ENCODE measurements at places on chromosomes 7 and 10. TPM values are rescaled to one million over a fixed set of nuclear protein-coding genes. Genes with fewer than 3 reads are reported as not detected.

OR2A1 gene
- total RNA-seq, result 0.28 TPM

DNA sequence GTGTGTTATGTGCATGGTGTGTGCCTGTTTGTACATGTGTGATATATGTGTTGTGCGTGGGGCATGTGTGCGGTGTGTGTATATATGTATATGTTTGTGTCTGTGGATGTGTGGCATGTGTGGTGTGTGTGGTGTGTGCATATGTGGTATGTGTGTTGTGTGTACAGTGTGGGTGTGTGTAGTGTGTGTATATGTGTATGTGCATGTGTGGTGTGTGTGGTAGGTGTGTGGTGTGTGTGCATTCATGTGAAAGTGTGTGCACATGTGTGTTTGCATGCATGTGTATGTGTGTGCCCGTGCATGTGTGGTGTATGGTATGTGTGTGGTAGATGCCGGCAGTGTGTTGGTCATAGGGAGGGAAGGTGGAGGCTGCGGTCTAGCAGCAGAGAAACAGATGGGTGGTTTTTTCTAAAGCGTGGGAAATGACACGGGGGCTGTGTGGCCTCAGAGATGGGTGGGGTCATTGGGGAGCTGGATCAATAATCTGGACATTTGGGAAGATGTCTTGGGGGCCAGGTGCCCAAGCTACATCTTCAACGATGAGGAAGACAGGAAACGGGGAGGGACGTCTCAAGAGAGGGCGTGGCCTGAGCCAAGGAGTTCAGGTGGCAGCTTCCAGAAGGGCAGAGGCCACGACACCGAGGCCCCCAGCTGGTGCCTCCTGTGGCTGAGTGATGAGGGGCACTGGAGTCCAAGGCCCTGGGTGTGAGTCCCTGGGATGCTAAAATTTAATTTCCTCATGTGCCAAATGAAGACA lies 481.3 kb downstream of the DNAJB6 start:
- DNase-seq, result no peak
- no peak overlapping the region for H3K27ac ChIP-seq
- no peaks in the 10 kb centered on the region for H3K4me1 ChIP-seq
- H3K36me3 ChIP-seq, result no peaks in the 10 kb centered on the region
- H3K4me3 ChIP-seq, result no peak overlapping the region

GRCh38 chr10:131131726-131132591 lies 179.6 kb downstream of the TCERG1L start:
- H3K36me3 ChIP-seq, result no peaks in the 10 kb centered on the region
- no peaks in the 10 kb centered on the region for H3K4me1 ChIP-seq
- no peak overlapping the region for H3K4me3 ChIP-seq
- H3K27ac ChIP-seq, result no peak overlapping the region
- DNase-seq, result no peak

THSD7A gene
- total RNA-seq, result 0.85 TPM

SFTPA2 gene
- total RNA-seq, result 0.19 TPM

- H3K36me3 ChIP-seq, result no peaks in the 10 kb centered on the region
- H3K27ac ChIP-seq, result no peak overlapping the region
- DNase-seq, result no peak
- H3K4me1 ChIP-seq, result no peaks in the 10 kb centered on the region
- no peak overlapping the region for H3K4me3 ChIP-seq
- H3K27me3 ChIP-seq, result no peaks in the 10 kb centered on the region
Observed at GRCh38 chr7:101740981-101741725, 76.3 kb upstream of the CUX1 start.

GRCh38 chr7:150855046-150855445 lies 2.7 kb downstream of the AOC1 start:
- H3K27me3 ChIP-seq, result no peaks in the 10 kb centered on the region
- DNase-seq, result no peak
- no peaks in the 10 kb centered on the region for H3K36me3 ChIP-seq
- no peak overlapping the region for H3K4me3 ChIP-seq
- no peaks in the 10 kb centered on the region for H3K4me1 ChIP-seq

HOXA2 gene
- total RNA-seq, result 0.16 TPM

DNA sequence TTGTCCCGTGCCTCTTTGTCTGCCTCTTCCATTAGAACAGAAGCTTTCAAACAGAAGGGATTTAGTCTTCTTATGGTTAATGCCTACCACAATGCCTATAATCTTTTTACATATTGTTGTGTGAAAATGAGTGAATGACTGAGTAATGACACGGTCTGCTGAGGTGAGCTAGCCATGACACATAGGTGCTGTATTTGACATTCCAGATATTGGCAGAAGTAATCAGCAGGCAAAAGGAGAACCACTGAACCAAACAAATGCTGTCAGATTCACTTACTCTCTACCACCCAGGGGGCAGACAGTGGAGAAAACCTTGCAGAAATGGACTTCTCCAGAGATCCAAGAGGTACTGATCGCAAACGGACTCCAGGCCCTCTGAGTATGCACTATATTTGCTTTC lies 377.2 kb upstream of the VWC2 start:
- no peaks in the 10 kb centered on the region for H3K27me3 ChIP-seq
- H3K4me3 ChIP-seq, result no peak overlapping the region
- DNase-seq, result no peak
- no peaks in the 10 kb centered on the region for H3K4me1 ChIP-seq
- no peak overlapping the region for H3K27ac ChIP-seq

DNA sequence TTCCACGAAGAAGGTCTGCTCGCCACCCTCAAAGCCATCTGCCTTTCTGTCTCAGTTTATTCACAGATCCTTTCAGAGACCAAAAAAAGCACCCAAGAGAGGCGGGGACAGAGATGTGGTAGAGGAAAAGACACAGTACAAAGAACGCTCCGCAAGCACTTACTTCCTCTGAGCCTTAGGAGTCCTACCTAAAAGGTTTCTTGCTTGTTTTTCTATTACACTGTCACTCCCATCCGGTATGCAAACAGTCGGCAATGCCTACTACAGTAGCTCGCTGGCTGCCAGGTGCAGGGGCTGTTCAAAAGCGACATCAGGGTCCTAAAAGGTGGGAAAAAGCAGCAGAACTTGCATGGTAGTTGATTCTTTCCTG lies 816 bp downstream of the TECPR1 start:
- DNase-seq, result no peak
- no peaks in the 10 kb centered on the region for H3K36me3 ChIP-seq
- H3K27ac ChIP-seq, result peak overlapping the region; percentile 75
- H3K4me1 ChIP-seq, result no peaks in the 10 kb centered on the region
- no peaks in the 10 kb centered on the region for H3K27me3 ChIP-seq

GRCh38 chr10:14836208-14836607 lies 1.6 kb downstream of the CDNF start:
- peaks cover 16% of the 10 kb centered on the region for H3K4me1 ChIP-seq
- no peaks in the 10 kb centered on the region for H3K27me3 ChIP-seq
- no peaks in the 10 kb centered on the region for H3K36me3 ChIP-seq
- no peak for DNase-seq

DNA sequence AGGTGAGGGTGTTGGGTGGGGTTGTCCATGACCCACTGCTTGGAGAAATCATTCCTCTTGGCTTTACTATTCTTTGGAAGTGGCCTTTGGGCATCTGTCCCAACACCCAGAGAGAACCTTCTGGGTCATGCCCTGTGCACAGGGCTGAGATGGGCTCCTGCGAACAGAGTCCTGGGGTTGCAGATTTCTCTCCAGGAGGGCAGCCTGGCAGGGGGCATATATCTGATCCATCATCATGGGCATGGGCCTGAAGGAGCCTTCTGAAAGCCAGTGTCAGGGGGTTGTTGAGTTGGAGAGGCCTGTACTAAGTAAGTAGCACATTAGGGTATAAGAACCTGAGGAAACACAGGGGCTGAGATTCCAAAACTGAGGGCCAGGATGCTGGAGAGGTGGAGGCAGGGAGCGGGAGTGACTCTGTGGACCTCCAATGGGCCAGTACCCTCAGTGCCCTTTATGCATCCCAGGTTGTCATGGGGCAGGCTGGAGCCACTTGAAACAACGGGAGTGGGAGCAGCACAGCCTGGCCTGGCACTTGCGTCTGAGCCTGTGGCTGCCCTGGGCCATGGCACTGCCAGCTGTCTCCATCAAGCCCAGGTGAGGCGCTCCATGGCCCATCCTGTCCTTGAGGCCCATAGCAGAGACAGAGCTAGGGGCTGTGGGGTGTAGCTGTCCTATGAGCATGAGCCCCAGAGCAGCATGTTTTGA lies 203.7 kb downstream of the GRID1 start:
- H3K27ac ChIP-seq, result no peak overlapping the region
- no peaks in the 10 kb centered on the region for H3K36me3 ChIP-seq
- no peaks in the 10 kb centered on the region for H3K4me1 ChIP-seq
- no peak overlapping the region for H3K4me3 ChIP-seq

DNA sequence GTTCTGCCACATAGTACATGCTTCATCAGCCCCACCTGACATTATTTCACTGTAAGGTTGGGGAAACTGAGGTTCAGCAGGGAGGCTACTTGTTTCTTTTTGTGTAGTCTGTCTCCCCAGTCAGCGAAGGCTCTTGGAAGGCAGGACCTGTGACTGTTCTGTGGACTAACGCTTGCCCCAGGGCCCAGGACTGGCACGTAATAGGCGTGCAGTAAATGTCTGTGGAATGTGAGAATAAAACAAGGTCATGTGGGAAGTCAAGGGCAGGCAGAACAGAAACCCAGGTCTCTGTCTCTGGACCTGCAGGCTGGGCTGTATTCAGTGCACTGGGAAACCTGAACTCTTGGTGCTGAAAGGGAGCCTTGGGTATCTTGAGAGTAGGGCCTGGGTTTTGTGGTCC lies 168.7 kb downstream of the RPS24 start:
- DNase-seq, result no peak
- H3K27me3 ChIP-seq, result no peaks in the 10 kb centered on the region
- H3K27ac ChIP-seq, result no peak overlapping the region
